ENCODE measurements at places on chromosomes 7 and 10. TPM values are rescaled to one million over a fixed set of nuclear protein-coding genes. Genes with fewer than 3 reads are reported as not detected.

Gene ACSM6
- total RNA-seq = not detected

Gene PRSS37
- not detected for total RNA-seq

Gene LHFPL3
- not detected for total RNA-seq

Gene DDC
- 0.35 TPM for total RNA-seq

Gene FAM25G
- not detected for total RNA-seq

DNA sequence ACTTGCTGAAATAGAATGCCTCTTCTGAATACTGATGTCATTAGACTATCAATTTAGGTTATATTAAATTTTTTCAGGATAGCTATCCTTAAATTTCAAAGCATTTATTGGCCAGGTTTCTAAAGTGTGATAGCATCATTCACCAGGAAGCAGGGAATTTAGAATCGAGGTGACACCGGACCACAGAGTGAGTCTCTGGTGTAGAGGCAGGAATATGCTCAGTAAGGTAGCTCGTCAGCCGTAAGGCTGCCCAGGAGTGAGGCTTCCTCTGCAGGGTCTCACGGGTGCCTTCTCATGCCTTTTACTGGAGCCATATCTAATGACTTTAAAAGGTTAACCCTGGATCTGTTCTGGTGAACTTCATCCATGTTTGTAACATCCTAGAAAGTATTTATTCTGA lies 170.8 kb upstream of the KLF14 start:
- DNase-seq = no peak

- DNase-seq = no peak
Observed at GRCh38 chr7:14233076-14233867, 243.8 kb upstream of the ETV1 start.

Gene RAB11FIP2
- total RNA-seq = 12.3 TPM

GRCh38 chr10:96283756-96284155 lies 12.4 kb upstream of the BLNK start:
- DNase-seq = no peak

- no peak for DNase-seq
Observed at GRCh38 chr10:116737627-116738327, 4.6 kb downstream of the HSPA12A start.

DNA sequence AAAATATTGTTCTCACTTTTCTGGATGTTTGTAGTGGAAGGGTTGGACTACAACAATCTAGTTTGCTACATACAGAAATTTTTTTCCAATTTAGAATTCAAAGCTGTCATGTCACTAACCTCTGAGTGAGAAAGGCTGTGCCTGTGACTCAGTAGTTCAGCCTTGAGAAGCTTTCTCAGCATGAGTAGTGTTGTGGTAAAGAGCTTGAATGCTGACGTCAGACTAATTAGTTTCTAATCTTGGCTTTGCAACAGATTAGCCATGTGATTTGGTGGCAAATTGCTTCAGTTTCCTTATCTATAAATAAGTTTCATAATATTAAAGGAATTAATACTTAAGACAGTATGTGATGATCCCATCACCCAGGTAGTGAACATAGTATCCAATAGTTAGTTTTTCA lies 83.8 kb downstream of the ABCA13 start:
- DNase-seq = no peak

Gene P4HA1
- 69.4 TPM for total RNA-seq

GRCh38 chr7:138690495-138690894 lies 10.7 kb downstream of the SVOPL start:
- DNase-seq = no peak

Gene PPP1R17
- not detected for total RNA-seq

- no peak for DNase-seq
Observed at GRCh38 chr7:47672271-47672791, 90.4 kb upstream of the TNS3 start.

Gene MCM10
- 112 TPM for total RNA-seq

Gene SOSTDC1
- total RNA-seq = not detected

- DNase-seq = no peak
Observed at GRCh38 chr10:25689346-25690100, 244.5 kb upstream of the MYO3A start.

GRCh38 chr7:23017309-23017708 lies 3.4 kb upstream of the HYCC1 start:
- peak; percentile 50 for DNase-seq

DNA sequence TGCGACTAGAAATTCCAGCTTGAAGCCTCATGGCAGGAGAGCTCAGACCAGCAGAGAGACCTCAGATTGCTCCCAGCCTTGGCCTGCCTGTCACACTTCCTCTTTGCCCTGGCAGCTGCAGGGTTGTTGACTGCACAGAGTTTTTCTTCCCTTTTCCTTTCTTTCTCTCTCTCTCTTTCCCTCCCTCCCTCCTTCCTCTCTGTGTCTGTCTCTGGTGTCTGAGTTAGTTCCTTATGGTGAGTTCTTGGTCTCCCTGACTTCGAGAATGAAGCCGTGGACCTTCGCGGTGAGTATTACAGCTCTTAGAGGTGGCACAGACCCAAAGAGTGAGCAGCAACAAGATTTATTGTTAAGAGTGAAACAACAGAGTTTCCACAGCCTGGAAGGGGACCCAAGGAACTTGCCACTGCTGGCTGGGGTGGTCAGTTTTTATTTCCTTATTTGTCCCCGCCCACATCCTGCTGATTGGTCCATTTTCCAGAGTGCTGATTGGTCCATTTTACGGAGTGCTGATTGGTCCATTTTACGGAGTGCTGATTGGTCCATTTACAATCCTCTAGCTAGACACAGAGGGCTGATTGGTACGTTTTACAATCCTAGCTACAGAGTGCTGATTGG lies 266.3 kb downstream of the RPS24 start:
- DNase-seq = peak; percentile 73

DNA sequence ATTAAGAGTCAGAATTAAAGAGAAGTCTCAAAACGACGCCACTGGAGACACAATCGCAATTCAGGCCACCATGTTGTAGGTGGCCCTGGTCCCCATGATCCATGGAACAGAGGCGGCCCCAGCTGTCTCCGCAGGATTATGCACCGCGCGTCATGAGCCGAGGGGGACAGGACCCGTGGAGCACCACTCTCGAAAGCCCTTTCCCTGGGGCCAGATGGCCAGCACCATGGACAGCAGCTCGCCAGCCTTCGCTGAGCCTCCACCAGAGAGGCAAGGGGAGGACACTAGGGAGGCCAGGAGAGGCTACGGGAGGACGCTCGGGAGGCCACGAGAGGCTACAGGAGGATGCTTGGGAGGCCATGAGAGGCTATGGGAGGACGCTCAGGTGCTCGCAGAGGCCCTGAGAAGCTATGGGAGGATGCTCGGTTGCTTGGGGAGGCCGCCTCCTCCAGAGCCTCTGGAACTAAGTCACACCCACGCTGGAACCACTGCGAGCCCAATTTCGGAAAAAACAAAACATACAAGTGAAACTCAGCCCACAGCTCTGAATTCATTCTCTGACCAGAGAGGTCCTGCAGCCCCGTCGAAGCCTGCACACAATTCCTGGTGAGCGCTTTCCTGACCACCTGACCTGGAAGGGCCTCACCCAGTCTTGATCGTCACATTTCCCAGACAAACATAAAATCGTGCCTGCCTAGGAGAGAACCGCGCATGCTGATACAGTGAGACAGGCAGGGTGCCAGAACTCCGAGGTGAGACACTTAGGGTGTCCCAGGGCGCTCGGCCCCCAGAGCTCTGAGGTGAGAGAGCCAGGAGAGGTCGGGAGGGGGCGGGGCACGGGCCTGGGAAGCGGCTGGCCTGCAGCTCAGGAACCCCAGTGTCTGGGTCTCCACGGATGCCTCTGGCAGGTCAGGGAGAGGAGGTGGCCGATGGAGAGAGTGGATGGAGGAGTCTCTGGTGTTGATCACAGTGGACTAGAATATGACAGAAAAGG lies 224.4 kb downstream of the PTPRN2 start:
- DNase-seq = peak; percentile 60

- DNase-seq = no peak
Observed at GRCh38 chr10:22780474-22780885, 66.1 kb upstream of the PIP4K2A start.

Gene TMEM254
- 13.1 TPM for total RNA-seq

GRCh38 chr10:86868353-86868752 lies 89.1 kb downstream of the MMRN2 start:
- DNase-seq = no peak

DNA sequence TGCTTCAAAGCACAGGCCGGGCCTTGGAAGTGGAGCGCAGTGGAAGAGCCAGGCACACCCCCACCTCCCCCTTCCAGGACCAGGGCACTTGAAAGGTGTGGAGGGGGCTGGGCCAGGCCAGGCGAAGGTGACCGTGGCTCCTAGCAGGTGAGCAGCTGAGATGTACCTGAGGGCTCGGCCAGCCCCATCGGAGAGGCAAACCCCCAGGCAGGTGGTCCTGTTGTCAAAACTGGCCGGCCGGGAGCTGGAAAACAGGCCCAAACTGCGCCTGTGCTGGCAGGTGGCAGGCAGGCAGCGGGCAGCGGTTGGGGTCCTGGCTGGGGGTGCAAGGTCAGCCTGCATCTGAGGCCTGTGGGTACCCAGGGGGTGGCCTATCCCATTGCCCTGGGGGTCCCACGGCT lies 96.4 kb upstream of the DNAAF5 start:
- DNase-seq = no peak

Gene CYP2C18
- total RNA-seq = 1.2 TPM

DNA sequence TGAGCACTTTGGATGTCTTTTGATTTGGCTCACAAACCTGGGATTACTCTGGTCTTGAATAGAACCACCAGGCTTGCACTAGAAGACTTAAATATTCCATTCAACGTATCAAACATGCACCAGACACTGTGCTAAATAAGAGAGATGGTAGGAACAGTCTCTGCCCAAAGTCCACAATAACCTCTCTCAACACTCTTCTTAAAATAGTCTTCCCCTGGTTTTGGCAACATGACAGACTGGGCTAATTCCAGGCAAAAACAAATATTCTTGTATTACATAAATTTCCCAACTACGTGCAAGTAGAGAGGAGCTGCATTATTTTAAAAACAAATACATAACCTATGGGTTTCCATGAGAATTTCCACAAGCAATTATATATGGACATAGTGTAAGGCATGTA lies 64.8 kb upstream of the PAPSS2 start:
- no peak for DNase-seq

DNA sequence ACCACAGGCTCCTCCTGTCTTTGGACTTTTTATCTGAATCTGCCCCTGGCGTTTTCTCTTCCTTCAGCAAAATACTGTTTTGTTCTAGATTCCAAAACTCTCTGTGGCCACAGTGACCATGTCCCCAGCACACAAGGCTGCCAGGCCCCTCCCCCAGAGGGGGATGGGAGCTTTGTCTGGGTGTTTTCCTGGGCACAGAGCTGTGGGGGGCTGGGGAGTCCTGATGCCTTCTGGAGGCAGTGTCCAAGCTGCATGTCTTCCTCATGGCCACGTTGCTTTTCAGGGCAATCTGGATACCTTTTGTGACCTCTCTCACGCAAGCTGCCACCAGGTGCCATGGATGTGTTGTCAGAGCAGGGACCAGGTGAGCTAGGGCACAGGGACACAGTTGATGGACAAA lies 26.2 kb downstream of the ANTXRL start:
- DNase-seq = no peak

DNA sequence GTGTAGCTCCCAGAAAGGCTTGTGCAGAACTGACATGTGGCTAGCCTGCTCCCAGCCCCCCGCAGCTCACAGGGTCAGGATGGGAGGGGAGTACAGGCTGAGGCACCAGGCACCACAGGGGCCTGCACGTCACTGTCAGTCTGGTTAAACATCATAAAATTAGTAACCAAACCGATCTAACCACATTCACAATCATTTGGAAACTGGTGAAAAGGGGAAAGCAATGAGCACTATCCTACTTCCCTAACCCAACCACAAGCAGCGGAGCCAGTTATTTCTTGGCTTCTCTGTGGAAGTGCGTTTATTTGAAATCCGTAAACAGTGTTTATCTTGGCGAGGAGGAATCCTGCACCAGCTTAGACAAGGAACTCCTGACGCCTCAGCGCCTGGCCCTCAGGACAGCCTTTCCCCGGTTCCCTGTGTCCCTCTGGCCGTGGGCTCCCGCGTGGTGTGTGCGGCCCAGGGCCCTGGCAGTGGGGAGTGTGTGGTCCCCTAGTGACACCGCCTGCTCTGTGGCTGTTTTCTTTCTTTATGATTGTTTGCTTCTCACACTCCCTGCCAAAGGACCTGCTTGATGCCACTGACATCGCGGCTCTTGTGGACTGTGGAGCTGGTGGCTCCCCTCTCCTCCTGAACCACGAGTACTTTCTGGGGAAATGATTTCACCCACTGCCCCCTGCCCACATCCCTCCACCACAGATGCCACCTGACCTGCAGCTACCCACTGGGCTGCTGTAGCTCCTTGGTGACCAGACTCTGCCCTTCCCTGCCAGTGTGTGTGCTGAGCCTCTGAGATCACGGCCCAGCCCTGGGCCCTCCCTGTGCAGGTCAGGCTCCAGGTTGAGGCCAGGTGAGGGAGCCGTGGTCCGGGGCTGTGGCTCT lies 38.0 kb downstream of the INPP5A start:
- peak; percentile 71 for DNase-seq

- no peak for DNase-seq
Observed at GRCh38 chr10:73916761-73917470, 6.0 kb downstream of the PLAU start.

GRCh38 chr10:118844731-118845521 lies 90.2 kb upstream of the CACUL1 start:
- no peak for DNase-seq

GRCh38 chr10:123743441-123744223 lies 77.5 kb downstream of the GPR26 start:
- DNase-seq = no peak

DNA sequence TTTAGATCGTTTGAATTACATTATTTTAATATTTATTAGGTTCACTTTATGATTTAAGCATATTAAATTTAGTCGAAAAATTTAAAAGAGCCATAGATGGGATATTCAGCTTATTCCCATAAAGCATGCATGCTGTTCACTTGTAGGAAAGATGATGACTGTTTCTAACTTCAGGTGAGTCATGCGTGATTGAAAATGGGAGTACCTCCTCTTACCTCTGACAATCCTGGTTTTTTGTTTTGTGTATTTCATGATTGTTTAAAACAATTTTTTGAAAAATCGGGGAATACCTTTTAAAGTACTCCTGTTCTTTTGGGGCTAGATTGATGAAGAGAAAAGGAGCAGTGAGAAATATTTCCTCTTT lies 1.4 kb downstream of the TNKS2 start:
- DNase-seq = no peak

Gene ATRNL1
- total RNA-seq = 0.26 TPM

All from activated CD4-positive, alpha-beta T cell treated with anti-CD3 and anti-CD28 coated beads, Interleukin-2, amount 10 ng/mL, durations not matched to agents 24 days and 14 days (primary cell).